ENCODE measurements at places on chromosomes 7 and 10. TPM values are rescaled to one million over a fixed set of nuclear protein-coding genes. Genes with fewer than 3 reads are reported as not detected.

- H3K36me3 ChIP-seq, result no peaks in the 10 kb centered on the region
- no peak for DNase-seq
- H3K27me3 ChIP-seq, result peaks cover 50% of the 10 kb centered on the region
These were observed 28.7 kb upstream of the JAKMIP3 start for GRCh38 chr10:132036887-132037675.

DNA sequence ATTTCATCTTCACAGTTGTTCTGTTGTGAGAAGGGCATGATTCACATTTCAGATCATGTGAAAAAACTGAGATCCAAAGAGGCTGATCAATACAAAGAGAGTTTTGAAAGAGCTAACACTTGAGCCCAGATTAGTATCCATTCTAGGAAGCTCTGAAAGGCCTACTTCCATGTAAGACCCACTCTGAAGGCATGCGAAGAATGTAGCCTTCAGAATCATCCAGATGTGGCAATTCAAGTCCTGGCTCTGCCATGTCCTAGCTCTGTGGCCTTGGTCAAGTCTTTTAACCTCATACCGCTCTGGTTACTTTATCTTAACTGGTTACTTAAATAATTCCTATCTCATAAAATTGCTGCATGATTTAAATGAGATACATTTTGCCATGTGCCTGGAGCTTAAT, 111.1 kb downstream of the FZD1 start:
- H3K27me3 ChIP-seq, result no peaks in the 10 kb centered on the region
- no peaks in the 10 kb centered on the region for H3K36me3 ChIP-seq
- H3K27ac ChIP-seq, result no peak overlapping the region
- no peak for DNase-seq
- H3K4me3 ChIP-seq, result no peak overlapping the region

DNA sequence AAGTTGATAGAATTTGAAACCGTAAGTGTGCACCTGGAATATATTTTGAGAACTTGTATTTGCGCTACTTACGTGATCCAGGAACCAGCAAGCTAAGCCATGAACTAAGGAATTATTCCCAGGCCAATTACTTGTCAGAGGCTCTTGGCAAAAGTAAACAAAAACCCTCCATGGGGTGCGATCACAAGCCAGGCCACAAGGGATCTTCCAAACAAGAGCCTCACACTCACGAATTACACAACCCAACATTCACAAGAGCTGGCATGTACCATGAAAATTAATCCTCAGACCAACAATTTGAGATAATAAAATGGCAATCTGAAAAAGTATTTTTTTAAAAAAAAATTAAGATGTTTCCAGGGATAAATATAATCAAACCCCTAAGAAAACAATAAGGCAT, 467.0 kb upstream of the AKR1E2 start:
- no peak overlapping the region for H3K4me3 ChIP-seq
- no peak for DNase-seq
- no peak overlapping the region for H3K27ac ChIP-seq
- H3K4me1 ChIP-seq, result peaks cover 3% of the 10 kb centered on the region
- H3K27me3 ChIP-seq, result no peaks in the 10 kb centered on the region

DNA sequence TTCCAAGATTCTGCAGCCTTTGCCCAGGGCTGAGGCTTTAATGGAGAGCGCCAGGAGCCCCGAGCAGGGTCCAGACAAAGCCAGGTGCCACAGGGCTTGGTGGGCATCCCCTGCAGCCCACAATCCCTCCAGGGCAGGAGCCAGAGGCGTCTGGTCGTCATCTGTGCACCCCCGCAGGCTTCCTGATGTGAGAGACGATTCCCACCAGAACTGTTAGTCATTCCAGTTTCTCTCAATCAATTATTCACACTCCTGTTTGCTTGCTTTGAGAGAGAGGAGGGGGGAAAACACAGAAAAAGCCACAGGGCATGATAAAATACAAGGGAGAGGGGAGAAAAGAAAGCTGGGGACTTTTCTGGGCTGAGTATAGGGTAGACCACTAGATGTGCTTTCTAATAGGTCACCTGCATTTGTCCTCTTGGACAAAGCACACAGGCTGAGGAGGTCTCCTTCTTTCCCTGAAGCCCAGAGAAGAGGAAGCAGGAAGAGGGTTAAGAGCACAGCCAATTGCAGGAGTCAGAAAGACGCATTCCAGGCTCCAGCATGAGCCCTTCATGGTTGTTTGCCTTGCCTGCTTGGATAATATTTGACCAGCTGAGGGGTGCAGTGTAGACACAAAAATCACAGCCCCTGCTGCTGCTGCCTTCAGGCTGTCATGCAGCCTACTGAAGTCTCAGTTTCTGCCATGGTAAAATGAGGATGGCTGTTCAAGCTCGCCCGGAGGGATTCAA, 194.4 kb downstream of the PLXNA4 start:
- no peaks in the 10 kb centered on the region for H3K4me1 ChIP-seq
- no peaks in the 10 kb centered on the region for H3K36me3 ChIP-seq

- H3K27me3 ChIP-seq, result no peaks in the 10 kb centered on the region
- peak overlapping the region; percentile 89 for H3K27ac ChIP-seq
- H3K4me1 ChIP-seq, result peaks cover 63% of the 10 kb centered on the region
- no peaks in the 10 kb centered on the region for H3K36me3 ChIP-seq
These were observed 39.4 kb upstream of the PRSS1 start for GRCh38 chr7:142709921-142710320.

DNA sequence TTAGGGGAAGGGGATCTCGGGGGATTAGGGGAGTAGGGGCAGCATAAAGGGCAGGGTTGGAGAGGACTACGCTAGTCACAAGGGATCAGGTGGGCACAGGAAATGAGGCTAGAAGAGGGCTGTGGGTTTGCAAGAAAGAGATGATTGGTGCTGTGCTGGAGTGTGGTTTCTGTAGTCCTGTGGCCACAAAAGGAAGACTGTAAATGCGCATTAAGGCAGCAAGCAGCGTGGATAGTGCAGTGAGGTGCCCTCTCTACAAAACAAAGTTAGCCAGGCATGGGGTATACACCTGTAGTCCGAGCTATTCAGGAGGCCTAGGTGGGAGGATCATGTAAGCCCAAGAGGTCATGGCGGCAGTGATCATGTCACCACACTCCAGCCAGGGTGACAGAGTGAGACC, 212.1 kb downstream of the MLLT10 start:
- H3K27ac ChIP-seq, result peak overlapping the region; percentile 12
- no peak overlapping the region for H3K4me3 ChIP-seq
- H3K36me3 ChIP-seq, result peaks cover 35% of the 10 kb centered on the region
- peaks cover 21% of the 10 kb centered on the region for H3K4me1 ChIP-seq
- no peaks in the 10 kb centered on the region for H3K27me3 ChIP-seq
- DNase-seq, result peak; percentile 42

GRCh38 chr7:30911561-30911969, at the start of gene AQP1:
Gene AQP1, plus strand, starts transcription at chr7:30911853. Its CDS starts 57 bp downstream, at chr7:30911910.
- H3K4me1 ChIP-seq, result peaks cover 2% of the 10 kb centered on the region
- no peaks in the 10 kb centered on the region for H3K36me3 ChIP-seq
- no peak within 1 kb of the TSS for H3K4me3 ChIP-seq

DNA sequence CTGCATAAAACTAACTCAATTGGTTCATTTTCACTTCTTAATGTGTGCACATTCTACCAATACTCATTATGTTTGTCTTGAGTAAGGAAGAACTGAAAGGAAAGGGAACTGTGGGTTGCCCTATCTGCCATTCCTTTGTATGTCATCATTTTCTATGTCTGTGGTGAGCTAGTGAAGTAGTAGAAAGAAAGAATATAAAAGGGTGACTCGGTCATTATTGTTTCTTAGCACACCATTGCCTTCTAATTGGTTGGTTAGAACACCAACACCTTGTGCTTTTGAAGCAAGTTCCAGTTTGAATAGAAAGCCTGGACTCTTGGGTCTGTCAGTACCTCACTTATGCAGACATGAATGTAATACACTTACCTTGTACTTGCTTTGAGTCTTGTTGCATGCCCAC, 64.3 kb upstream of the MDFIC start:
- no peaks in the 10 kb centered on the region for H3K27me3 ChIP-seq
- H3K4me3 ChIP-seq, result no peak overlapping the region
- no peak overlapping the region for H3K27ac ChIP-seq
- DNase-seq, result no peak
- no peaks in the 10 kb centered on the region for H3K36me3 ChIP-seq

- DNase-seq, result no peak
- H3K36me3 ChIP-seq, result no peaks in the 10 kb centered on the region
- H3K27me3 ChIP-seq, result peaks cover 18% of the 10 kb centered on the region
- no peak overlapping the region for H3K27ac ChIP-seq
- no peak overlapping the region for H3K4me3 ChIP-seq
These were observed 77.5 kb upstream of the NPVF start for GRCh38 chr7:25305831-25306230.

DNA sequence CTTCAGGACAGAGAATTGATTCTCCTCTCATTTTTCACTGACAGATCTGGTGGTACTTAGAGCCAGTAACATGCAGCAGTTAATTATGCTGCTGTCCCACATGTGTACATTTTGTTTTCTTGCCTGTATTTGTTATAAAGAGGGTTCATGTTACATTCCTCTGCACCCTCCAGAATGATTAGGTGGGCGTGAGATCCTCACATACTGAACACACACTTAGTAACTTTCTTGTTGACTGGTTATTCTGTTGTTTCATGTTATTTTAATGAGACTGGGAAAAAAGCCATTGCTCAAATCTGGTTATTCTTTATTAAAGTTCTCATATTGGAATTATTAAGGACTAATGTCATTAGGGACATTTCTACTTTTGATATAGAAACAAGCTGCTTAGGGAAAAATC, 409.1 kb downstream of the SDK1 start:
- H3K27ac ChIP-seq, result no peak overlapping the region
- H3K36me3 ChIP-seq, result no peaks in the 10 kb centered on the region
- no peaks in the 10 kb centered on the region for H3K4me1 ChIP-seq
- no peaks in the 10 kb centered on the region for H3K27me3 ChIP-seq
- DNase-seq, result no peak

DNA sequence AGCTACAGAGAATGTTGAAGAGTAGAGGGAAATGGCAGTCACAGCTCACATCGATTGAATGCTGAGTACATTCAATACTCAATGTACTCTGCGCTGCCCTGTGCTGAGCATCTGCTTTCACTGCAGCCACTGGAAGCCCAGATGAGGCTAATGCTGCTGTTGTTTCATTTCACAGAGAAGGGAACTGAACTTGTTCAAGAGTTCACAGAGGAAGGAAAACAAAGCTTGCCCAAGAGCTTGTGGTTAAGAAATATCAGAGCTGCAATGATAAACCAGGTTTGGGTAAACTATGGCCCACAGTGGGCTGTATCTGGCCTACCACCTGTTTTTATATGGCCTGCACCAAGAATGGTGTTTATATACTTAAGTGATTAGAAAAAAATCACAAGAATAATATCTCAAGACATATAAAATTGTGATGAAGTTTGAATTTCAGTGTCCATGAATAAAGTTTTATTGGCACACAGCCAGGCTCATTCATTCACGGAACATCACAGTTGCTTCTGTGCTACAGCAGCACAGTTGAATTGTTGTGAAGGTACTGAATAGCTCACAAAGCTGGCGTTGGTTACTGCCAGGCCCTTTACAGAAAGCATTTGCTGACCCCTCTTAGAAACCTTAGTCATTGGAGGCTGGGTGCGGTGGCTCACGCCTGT, 64.1 kb downstream of the CFAP58 start:
- H3K4me3 ChIP-seq, result no peak overlapping the region
- DNase-seq, result no peak
- no peaks in the 10 kb centered on the region for H3K4me1 ChIP-seq
- H3K27ac ChIP-seq, result no peak overlapping the region
- H3K36me3 ChIP-seq, result no peaks in the 10 kb centered on the region

DNA sequence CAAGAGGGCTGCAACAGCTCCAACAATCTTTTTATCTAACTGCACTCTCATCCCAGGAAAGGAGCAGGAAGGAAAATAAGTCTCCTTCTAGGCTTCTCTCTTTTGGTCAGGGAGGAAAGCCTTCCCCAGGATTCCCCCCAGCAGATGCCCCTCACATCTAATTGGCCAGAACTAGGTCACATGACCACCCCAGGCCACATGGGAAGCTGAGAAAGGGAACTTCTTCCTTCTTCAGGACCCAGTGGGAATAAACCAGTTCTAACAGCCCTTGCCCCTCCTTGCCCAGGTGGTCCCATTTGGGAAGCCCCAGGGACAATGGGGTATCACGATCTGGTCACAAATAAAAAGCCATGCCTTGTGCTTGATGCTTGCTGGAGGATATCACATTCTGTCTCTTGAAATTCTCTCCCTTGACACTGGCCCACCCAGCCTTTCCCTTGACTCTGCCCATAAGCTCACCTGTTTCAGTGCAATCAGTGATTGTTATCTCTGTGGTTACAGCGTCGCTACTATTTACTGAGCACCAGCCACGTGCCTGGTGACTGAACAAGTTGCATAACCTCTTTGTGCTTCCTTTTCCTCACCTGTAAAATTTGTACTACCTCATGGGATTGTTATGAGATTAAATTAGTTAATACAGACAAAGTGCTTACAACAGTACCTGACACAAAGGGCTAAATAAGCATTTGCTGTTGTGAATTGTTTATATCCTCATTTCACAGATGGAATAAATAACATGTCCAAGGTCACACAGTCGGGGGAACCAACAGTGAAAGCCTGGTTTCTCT, 9.0 kb upstream of the TACR2 start:
- no peak overlapping the region for H3K27ac ChIP-seq
- H3K4me3 ChIP-seq, result no peak overlapping the region
- peak; percentile 34 for DNase-seq
- H3K36me3 ChIP-seq, result no peaks in the 10 kb centered on the region
- peaks cover 4% of the 10 kb centered on the region for H3K27me3 ChIP-seq
- H3K4me1 ChIP-seq, result peaks cover 46% of the 10 kb centered on the region

GRCh38 chr10:8815969-8816368, 761.5 kb downstream of the GATA3 start:
- no peaks in the 10 kb centered on the region for H3K36me3 ChIP-seq
- no peaks in the 10 kb centered on the region for H3K4me1 ChIP-seq
- H3K27ac ChIP-seq, result no peak overlapping the region
- H3K4me3 ChIP-seq, result no peak overlapping the region
- no peaks in the 10 kb centered on the region for H3K27me3 ChIP-seq

- H3K27me3 ChIP-seq, result peaks cover 1% of the 10 kb centered on the region
- peaks cover 34% of the 10 kb centered on the region for H3K4me1 ChIP-seq
- no peaks in the 10 kb centered on the region for H3K36me3 ChIP-seq
- no peak overlapping the region for H3K27ac ChIP-seq
- H3K4me3 ChIP-seq, result no peak overlapping the region
These were observed 6.8 kb downstream of the TACR2 start for GRCh38 chr10:69409968-69410367.

DNA sequence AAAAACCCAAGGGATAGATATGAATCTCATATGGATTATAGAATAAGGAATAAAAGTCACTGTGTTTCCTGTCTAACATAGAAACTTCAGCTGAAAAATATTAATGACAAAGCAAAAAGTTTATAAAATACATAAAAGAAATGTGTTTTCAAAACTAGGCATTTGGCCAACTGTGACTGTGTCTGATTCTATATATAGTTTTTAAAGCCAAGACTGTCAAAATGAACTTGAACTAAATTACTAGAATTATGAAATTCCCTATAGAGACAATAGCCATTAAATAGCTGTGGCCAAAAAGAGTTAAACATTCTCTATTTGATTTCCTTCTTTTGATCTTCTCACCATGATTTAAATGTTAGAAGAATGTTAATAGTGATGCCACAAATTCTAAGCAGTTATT, 311.2 kb upstream of the SEMA3D start:
- no peak for DNase-seq
- no peaks in the 10 kb centered on the region for H3K27me3 ChIP-seq
- no peak overlapping the region for H3K4me3 ChIP-seq
- no peaks in the 10 kb centered on the region for H3K36me3 ChIP-seq
- H3K4me1 ChIP-seq, result no peaks in the 10 kb centered on the region

The INSYN2A gene
- total RNA-seq, result not detected

The PIP gene
- total RNA-seq, result not detected

The MAD1L1 gene
- total RNA-seq, result 120 TPM

The TCF7L2 gene
- 0.60 TPM for total RNA-seq

The OR2A1 gene
- total RNA-seq, result 0.05 TPM

The MICALL2 gene
- total RNA-seq, result 1.5 TPM

The HOXA7 gene
- total RNA-seq, result not detected

The SLC13A1 gene
- total RNA-seq, result not detected

The SEMA4G gene
- 0.68 TPM for total RNA-seq

The UTF1 gene
- total RNA-seq, result not detected

The PLAC9 gene
- not detected for total RNA-seq

The STK31 gene
- 0.18 TPM for total RNA-seq

The FBXL13 gene
- total RNA-seq, result not detected

The GPER1 gene
- total RNA-seq, result not detected

The SNX8 gene
- total RNA-seq, result 26.8 TPM

All from activated CD4-positive, alpha-beta memory T cell treated with anti-CD3 and anti-CD28 coated beads, Interleukin-2, amount 10 ng/mL, durations not matched to agents 7 days and 5 days (primary cell).